ENCODE measurements at places on chromosomes 6 and 20.
A peak's percentile ranks its signal among the peaks of the same experiment; 100 is the strongest.

DNA sequence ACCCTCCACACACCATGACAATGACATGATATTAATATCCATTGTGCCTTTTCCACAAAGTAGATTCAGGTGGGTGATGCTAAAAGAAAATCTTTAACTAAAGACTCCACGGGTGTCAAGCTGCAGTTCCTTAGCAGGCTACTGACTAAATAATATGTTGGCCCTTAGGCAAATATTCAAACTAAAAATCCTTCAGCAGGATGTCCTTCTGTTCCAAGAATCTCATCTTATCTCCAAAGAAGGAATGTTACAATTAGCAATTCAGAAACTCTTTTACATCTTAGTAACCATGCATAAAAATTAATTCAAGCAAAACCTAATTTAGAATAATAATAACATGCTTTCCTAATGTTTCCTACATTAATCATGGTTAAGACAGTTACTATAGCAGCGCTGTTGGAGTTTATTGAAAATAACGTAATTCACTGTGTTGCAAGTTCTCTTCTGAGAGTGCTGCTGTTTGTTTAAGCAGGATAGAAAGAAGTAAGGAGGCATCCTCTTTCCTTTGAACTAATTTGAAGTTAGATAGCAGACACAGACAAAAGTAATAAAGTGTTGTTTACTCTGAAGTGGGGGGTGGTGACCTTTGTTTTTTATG, 414.8 kb upstream of the CDH4 start:
- DNase-seq = no peak

GRCh38 chr20:44447827-44448419, 27.8 kb upstream of the TTPAL start:
- DNase-seq = no peak

DNA sequence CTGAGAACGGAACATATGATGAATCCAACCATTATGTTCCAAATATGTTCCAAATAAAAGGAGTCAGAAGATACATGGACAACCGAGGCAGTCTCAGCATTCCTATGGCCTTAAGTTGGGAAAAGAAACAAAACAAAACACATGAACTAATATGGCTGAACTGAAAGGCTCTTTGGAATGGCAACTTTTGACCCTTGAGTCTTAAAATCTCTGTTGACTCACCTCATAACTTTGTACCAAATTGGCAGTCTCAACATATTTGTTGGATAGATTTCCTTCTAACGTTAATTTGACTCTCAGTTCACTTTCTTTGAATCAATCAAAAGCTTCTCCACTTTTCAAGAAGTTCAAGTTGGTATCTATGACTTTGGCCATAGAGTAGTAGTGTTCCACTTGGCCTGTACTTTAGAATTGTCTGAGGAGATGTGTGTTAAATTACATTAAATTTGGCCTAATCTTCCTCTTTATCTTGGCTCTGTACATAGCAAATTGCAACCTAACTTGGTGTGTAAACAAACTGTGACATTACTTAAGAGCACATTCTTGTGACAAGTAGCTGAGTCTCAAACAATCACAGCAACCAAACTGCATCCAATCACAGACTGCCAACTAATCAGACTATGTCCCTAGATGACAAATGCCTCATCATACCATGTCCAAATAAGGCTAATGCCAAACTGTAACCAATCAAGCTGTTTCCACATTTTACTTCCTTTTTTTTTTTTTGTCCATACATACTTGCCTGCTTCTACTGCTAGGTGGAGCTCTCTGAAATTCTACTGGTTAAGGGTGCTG, 208.8 kb downstream of the BMP2 start:
- no peak for DNase-seq

GRCh38 chr6:3391902-3392458, 64.9 kb downstream of the SLC22A23 start:
- DNase-seq = no peak

DNA sequence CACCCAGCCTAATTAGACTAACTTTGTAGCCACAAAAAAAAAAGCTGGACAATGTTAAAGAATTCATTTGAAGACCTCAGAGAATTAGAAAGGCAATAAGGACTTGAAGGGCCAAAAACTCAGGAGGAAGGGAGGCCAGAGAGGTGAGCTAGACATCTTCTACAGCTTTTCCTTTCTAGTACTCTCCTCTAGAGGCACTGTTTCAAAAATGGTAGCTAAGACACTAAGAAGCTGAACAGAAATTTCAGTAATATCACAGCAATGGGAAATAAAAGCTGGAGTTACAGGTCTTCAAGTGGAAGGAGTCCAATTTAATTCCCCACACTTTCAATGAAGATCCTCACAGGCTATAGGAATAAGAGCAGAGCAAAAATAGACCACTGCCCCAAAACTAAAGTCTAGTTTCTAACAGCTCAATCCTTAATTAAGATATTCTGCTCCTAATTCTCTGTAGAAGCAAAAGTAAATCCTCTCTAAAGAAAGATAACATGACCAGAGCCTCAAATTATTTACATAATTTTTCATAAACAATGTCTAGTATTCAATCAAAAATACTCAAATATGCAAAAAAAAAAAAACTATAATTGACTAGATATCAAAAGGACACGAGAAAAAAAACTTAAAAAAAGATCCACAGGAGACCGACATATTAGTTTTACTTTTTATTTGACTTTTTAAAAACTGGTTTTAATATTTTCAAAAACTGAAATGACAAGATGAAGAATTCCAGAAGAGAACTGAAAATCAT, 63.7 kb downstream of the RNGTT start:
- DNase-seq = no peak

- no peak for DNase-seq
Measured at GRCh38 chr20:52303281-52303950, 111.8 kb upstream of the ZFP64 start.

GRCh38 chr6:42932412-42932811, 3.1 kb downstream of the CNPY3 start:
- DNase-seq = no peak

DNA sequence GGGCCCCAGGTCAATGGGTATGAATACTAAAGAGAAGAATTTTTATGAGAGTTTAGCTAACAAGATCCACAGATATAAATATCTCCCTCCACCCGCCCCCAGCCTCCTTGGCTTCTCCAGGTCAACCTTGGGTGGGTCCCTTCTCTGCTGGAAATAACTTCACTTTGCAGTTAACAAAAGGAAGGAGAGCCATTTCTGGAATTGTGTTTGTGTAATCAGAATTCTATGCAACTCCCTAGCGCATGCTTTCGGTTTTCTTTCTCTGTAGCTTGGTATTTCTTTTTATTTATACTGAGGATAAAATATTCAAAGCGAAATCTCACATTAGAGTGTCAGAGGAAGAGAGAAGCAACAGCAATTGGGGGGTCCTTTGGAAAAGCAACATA, 27.1 kb downstream of the RIPOR2 start:
- peak; percentile 71 for DNase-seq

DNA sequence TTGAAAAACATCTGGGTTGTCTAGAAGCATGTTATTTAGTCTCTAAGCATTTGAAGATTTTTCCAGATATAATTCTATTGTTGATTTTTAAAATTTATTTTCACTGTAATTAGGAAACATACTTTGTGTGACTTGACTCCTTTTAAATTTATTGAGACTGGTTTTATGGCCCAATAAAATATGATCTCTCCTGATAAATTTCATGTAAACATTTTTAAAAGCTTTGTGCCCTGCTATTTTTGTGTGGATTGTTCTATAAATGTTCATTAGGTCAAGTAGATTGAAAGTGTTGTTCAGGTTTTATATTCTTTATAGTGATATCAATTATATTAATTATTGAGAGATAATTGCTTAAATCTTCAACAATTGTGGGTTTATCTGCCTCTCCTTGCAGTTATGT, 105.4 kb downstream of the RFX6 start:
- DNase-seq = no peak

DNA sequence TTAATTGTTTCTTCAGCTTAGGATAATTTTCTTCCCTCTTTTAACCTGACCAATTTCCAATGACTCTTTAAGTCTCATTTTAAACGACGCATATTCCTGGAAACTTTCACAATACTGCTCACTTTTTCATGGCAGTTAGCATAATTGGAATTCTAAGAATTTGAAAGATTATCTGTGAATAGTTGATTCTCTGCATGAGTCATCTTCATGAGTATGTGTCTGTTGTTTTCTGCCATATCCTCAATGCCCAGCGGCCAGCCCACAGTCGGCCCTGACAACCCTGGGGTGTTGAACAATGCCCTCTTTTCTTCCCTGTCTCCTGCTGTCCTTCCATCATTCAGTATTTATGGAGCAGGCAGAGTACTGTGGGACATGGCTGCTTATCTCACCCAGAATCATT, 554.2 kb downstream of the CDH26 start:
- peak; percentile 19 for DNase-seq

- no peak for DNase-seq
Measured at GRCh38 chr20:3932681-3933080, 43.5 kb downstream of the PANK2 start.

GRCh38 chr6:111201244-111201554, 113.9 kb downstream of the SLC16A10 start:
- no peak for DNase-seq

DNA sequence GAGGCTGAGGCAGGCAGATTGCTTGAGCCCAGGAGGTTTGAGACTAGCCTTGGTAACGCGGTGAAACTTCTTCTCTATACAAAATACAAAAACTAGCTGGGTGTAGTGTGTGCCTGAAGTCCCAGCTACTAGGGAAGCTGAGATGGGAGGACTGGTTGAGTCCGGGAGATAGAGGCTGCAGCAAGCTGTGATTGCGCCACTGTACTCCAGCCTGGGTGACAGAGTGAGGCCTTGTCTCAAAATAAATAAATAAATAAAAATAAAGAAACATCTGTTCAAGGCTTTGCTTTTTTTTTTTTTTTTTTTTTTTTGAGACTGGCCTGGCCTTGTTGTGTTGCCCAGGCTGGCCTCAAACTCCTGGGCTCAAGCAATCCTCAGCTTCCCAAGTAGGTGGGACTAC, 23.7 kb upstream of the SLC23A2 start:
- DNase-seq = no peak

DNA sequence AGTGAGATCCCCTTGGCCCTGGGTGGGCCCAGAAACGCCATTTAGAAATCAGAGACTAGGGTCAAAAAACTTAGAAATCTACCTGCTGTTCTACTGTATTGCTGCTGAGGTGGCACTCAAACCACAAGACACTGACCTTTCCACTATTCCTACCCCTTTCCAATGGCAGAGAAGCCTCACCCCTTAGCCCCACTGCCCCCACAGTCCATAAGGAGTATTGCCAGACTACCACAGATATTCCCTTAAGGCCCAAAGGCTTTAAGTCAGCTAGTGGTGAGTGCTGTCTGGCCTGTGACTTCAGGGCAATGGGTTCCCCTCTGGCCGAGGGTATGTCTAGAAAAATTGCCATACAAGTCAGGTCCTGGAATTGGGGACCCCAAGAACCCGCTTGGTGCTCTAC, 656.1 kb downstream of the COL12A1 start:
- DNase-seq = no peak

DNA sequence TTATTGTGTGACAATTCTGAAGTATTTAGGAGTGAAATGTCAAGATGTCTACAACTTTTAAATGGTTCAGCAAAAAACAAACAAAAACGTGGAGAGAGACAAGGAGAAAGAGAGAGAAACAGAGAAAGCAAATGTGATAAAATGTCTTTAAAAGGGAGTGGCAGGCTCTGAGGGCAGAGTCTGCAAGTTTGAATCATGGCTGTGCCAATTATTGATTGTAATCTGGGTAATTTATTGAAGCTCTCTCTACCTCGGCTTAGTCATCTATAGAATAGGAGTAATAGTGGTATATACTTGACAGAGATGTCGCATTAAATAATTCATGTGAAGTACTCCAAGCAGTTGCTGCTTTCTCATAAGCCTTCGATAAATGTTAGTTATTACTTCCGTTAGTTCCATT, 61.3 kb upstream of the ARID1B start:
- no peak for DNase-seq

GRCh38 chr6:11069760-11070159, 23.9 kb upstream of the SMIM13 start:
- no peak for DNase-seq

DNA sequence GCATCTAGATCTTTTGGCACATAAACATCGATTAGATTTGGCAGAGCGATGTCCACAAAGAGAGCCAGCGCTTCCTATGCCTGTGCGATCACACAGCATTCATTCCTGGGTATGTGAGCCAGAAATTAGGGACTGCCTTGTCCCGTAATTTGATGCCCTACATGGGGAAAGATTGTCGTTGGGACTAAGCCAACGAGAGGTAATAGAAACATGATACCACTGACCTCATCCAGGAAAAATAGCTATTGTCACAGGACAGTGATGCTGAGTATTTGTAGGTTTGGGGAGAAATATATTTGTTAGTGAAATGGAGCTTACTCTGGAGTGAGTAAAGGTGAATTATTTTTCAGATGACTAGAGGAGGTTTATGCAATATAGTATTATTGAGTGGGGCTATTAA, 154.0 kb downstream of the TSHZ2 start:
- DNase-seq = no peak

GRCh38 chr6:107602321-107603005, 112.5 kb downstream of the SOBP start:
- no peak for DNase-seq

DNA sequence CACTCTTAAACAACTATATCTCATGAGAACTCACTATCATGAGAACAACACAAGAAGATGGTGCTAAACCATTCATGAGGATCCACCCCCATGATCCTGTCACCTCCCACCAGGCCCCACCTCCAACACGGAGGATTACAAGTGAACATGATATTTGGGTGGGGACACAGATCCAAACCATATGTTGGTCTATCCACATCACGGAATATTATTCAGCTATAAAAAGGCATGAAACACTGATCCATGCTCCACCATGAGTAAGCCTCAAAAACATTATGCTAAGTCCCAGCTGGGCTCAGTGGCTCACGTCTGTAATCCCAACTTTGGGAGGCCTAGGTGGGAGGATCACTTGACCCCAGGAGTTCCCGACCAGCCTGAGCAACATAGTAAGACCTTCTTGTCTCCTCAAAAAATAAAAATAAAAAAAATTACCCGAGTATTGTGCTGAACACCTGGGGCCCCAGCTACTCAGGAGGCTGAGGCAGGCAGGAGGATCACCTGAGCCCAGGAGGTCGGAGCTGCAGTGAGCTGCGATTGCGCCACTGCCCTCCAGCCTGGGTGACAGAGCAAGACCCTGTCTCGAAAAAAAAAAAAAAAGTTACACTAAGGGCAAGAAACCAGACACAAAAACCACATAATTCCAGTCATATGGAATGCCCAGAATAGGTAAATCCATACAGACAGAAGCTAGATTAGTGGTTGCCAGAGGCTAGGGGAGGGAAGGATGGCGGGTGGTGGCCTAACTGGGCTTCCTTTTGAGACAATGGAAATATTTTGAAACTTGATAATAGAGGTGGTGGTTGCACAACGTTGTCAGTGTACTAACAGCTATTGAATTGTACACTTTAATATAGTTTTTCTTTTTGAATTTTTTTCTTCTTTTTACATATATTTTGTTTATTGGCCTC, 43.1 kb downstream of the ZNF217 start:
- no peak for DNase-seq

DNA sequence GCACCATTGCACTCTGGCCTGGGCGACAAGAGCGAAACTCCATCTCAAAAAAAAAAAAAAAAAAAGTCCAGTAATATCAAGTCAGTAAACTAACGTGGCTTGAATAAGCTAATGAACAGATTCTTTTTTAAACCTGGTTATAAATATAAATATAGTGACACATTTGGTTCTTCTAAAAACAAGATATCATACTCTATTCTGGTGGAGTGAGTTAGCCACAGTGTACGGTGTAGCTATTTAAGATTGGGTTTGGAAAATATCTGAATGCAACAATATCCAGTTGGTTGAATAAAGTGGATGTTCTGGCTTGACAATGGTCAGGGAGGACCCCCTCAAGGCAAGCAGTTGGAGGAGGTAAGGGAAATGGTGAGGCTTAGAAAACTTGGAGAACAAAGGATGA, 5.9 kb upstream of the DEK start:
- no peak for DNase-seq

Measured in GM04503 (cell line).